ENCODE measurements at places on chromosomes 4 and X. TPM values are rescaled to one million over a fixed set of nuclear protein-coding genes. Genes with fewer than 3 reads are reported as not detected.

Gene AFM
- total RNA-seq: not detected

Gene PF4V1
- total RNA-seq: not detected

Gene NSDHL
- 15.0 TPM for total RNA-seq

Gene GPRASP2
- total RNA-seq: 16.6 TPM

Gene RASGEF1B
- 1.7 TPM for total RNA-seq

Gene TMEM271
- not detected for total RNA-seq

Gene PARM1
- total RNA-seq: 0.43 TPM

Gene SYN1
- total RNA-seq: 0.11 TPM

Gene GAGE12F
- total RNA-seq: not detected

Gene ASB5
- 0.26 TPM for total RNA-seq

Gene BEND4
- total RNA-seq: 0.11 TPM

Gene UGT2B17
- not detected for total RNA-seq

Gene RS1
- not detected for total RNA-seq
